Activated CD4-positive, CD25-positive, alpha-beta regulatory T cell treated with anti-CD3 and anti-CD28 coated beads, Interleukin-2, amount 50 U/mL, for 16 hours (primary cell): ENCODE measurements at places on chromosomes 5 and 9.

- no peak for DNase-seq
Measured at GRCh38 chr9:108467653-108468324, 388.0 kb downstream of the ACTL7B start.

GRCh38 chr9:4849369-4849768 lies 56.6 kb downstream of the RCL1 start:
- no peak for DNase-seq

- DNase-seq, result no peak
Measured at GRCh38 chr5:133877351-133878235, 90.8 kb downstream of the C5orf15 start.

- DNase-seq, result no peak
Measured at GRCh38 chr5:38891563-38891962, 45.8 kb downstream of the OSMR start.

DNA sequence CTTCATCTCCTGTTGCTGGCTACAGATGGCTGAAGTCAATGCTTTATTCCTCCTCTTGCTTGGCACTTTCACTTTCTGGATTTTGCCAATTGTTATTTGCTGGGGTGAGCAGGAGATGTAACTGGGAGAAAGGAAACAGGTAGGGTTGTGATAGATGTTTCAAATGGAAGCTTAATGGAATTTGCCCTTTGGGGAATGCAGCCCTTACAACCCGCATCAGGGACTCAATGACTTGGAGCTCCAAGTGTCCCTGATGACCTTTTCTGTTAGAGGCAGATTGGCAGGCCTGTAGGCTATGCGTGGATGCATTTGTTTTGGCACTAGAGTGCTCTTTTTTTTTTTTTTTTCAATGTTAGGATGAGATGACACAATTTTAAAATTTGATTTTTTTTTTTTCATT lies 219.9 kb upstream of the GLRA1 start:
- no peak for DNase-seq

DNA sequence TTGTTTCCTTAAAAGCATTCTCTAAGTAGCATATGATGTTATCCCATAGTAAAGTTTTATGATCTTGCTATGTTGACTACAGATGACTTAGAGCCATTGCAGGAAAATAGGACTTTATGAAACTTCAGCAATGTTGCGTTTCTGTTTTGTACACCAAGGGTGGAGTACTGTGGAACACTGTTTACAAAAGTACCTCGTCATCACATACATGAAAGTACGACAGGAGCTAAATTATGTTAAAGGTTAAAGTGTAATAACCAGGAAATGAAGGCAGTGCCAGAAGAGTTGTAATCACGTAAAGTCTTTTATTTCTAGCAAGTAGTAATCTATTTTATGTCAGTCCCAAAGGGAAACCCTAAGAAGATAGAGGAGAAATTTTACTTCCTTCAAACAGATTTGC lies 50.9 kb downstream of the C9orf85 start:
- no peak for DNase-seq

DNA sequence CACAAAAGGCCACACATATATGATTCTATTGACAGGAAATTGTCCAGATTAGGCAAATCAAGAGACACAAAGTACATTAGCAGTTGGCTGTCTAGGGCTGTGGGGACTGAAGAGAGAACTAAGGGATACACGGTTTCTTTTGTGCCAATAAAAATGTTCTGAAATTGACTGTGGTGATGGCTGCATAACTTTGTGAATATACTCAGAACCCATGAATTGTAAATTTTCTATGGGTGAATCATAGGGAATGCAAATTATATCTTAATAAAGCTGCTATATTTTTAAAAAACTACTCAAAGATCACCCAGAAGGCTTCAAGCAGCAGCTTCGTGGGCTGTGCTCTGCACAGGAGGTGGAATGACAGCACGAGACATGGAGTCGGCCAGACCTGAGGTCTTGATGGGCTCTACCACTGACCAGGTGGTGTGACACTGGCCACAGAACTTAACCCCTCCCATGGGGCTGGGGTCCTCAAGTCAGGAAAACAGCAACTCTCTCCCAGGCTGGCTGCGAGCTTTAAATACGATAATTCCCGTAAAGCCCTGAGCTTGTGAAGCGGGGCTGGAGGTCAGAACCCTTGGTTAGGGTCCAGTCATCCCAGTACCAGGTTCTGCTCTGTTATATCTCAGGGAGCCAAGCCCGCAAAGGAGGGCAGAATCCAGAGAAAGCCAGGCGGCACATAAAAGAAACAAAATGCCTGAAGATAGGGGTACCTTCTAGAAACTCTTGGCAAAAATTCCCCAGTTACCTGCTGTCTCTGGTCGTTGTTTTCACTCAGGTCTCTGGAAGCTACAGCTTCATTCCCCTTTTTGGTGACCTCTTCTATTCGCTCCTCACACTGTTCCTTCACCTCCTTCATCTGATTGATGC lies 59.1 kb downstream of the GOLM1 start:
- no peak for DNase-seq

- no peak for DNase-seq
Measured at GRCh38 chr9:136050266-136050700, 44.8 kb downstream of the NACC2 start.

DNA sequence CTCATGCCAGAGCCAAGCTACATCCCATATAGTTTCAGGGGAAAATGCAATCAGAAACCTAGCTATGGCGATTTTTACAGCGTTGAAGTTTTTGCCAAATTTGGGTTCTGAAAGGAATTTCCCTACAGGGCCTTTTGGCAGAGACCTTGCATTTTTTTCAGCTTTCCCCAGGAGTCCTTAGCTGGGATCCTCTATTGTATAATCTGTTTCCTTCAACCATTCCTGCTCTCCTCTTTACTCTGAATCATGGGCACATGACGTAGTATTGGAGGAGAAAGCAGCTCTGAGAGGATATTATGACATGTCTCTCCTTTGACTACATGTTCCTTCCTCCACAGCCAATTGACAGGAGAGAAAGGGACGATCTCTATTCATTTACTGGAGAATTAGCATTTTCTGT lies 118.5 kb upstream of the ERCC6L2 start:
- no peak for DNase-seq

DNA sequence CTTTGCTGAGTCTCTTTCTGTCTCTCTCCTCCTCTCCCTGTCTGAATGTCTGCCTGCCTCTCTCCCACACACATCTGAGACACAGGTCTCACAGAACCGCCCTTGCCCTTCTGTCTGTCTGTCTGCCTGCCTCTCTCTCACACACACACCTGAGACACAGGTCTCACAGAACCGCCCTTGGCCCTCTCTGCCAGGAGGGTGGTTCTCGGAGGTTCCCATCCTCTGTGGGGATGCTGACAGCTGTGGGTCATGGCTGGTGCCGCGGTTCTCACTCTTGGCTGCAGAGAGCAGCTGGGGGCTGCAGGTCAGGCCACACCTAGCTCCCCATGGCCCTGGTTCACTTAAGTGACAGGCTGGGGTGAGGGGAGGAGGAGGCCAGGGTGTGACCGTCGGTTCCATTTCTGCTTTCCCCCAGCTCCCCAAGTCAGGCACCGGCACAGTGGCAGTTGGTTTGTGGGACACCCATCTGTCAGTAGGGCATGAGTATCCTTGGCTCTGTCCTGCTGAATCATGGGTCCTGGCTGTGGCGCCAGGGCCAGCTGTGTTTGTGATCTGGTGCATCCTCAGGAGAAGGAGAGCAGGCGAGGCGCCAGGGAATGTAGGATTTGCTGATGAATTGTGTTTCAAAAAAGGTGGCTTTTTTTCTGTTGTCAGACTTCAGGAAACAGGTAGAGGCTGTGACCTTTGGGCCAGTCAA lies 42.3 kb upstream of the CLPTM1L start:
- DNase-seq, result no peak

DNA sequence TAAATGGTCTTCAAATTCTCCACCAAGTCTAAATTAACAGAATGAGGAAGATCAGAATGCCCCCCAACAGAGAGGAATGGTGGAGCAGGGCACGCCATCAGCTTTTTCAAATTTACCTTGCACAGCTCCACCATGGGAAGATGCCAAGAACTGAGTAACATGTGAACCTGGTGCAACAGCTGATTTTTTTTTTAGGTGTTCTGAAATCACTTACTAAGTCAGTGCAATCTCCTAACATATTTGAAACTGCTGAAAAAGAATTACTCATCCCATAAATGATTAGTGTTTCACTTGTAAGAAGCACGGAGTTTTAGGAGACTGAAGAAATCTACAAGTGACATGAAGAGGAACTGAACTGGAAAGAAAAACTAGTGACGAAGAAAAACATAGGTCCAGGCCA lies 5.1 kb downstream of the TMEM245 start:
- no peak for DNase-seq

GRCh38 chr5:55294935-55295334 lies 12.6 kb downstream of the DHX29 start:
- DNase-seq, result no peak

DNA sequence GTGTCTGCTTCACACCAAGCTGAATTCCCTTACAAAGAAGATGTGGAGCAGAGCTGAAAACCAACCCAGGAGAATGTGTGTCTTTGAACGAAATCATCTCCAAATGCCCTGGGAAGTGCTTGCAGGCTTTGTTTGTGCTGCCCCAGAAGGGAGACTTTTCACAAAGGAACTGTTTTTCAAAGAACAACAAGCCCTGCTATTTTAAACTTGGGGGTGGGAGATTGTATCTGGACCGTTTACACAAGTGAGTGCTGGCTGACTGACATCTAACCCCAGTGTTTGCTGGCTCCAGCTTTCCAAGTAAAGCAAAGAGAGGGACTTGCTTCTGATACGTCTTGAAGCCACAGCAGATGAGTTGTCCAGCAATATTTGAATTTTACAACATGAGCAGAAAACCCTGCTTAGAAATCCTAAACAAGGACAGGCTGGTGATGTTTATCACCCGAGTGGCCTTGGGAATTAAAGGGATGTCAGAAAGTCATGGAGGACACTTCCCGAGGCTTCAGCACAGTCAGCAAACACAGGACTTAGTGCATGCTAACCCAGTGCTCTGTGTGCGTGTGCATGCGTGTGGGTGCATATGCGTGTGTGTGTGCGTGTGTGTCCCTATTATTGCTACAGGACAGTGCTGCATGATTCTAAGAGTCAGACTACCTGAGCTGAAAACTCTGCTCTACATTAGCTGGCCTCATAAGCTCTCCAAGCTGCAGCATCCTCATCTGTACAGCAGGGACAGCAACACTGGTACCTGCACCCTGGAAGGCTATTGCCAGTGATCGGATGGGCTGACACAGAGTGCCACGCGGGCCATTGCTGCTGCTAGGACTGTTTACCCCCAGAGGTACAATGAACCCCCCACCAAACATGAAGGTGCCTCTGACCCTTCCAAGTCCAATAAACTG lies 1.4 kb downstream of the ADAMTS12 start:
- DNase-seq, result no peak

DNA sequence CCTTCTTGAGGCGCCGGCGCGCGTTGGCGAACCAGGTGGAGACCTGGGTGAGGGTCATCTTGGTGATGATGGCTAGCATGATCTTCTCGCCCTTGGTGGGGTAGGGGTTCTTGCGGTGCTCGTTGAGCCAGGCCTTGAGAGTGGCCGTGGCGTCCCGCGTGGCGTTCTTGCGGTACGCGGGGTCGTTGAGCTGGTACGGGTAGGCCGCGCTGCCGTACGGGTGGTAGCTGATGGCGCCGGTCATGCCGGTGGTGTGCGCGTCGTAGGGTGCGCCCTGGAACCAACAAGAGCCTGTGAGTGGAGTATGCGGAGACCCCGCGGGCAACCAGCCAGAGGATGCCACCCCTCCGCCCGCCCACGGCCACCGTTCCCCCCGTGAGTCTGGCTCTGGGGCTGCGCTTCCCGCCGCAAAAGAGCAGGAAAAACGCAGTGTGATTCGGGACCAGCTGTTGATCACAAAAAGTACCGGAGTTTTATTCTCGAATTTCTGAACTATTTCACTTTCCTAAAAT lies 1.9 kb downstream of the IRX2 start:
- DNase-seq, result no peak

DNA sequence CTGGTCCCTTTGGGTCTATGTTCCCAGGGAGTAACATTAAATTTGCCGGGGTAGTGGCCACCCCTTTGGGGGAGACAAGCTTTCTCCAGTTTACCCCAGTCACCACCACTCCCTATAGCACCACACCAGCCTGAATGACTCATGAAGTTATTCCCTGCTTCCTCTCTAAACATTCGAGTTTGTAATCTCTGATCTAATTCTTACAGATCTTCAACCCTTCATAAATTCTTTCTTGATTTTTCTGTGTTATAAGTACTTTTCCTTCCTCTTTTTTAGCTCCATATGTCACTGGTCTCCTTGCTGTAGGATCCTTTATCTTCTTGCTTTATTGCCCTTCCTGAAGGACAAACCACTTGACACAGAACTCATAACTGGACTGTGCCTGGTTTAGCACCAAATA lies 55.6 kb downstream of the GNA14 start:
- DNase-seq, result no peak

DNA sequence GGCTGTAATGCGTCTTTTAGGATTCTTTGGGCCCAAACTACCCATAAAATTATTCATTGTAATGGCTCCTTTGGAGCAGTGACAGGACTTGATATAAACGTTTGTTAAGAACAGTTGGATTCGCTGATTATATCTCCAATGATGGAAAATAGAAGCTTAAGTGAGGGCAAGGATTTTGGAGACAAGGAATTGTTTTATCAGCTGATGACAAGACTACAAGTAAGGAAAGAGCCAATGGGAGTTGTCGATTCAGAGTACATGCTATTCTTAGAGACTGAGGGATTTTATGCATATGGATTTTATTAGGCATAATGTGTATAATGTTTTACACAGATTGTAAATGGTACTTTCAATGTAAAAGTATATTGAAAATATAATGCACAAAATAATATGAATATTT lies 425.5 kb upstream of the RIOK2 start:
- no peak for DNase-seq

DNA sequence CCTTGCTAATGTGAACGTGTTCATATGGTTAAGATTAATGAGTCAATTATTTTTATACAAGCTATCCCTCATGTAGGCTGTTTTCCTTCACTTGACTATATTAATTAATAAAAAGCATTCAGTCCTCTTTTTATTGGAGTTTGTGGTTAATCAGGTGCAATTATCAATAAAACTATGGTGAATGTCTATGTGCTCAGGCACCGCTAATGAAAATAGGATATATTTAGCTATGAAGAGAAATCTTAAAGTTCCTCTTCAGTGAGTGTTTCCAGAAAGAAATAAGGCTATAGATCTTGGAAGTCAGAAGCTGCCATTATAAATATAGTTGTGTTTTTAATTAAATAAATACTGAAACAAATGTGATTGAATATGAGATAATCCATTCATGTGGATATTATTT lies 422.1 kb downstream of the DMAC1 start:
- no peak for DNase-seq

- no peak for DNase-seq
Measured at GRCh38 chr9:6049798-6050197, 34.4 kb upstream of the RANBP6 start.

GRCh38 chr5:153676406-153676805 lies 185.9 kb downstream of the GRIA1 start:
- DNase-seq, result no peak

GRCh38 chr5:179128041-179128365 lies 67.8 kb downstream of the ZNF354C start:
- DNase-seq, result no peak

GRCh38 chr9:127567730-127568617 lies 44.1 kb upstream of the STXBP1 start:
- DNase-seq, result no peak

GRCh38 chr9:23041466-23041865 lies 594.8 kb downstream of the DMRTA1 start:
- no peak for DNase-seq
